ENCODE measurements at places on chromosomes 12 and 14.

DNA sequence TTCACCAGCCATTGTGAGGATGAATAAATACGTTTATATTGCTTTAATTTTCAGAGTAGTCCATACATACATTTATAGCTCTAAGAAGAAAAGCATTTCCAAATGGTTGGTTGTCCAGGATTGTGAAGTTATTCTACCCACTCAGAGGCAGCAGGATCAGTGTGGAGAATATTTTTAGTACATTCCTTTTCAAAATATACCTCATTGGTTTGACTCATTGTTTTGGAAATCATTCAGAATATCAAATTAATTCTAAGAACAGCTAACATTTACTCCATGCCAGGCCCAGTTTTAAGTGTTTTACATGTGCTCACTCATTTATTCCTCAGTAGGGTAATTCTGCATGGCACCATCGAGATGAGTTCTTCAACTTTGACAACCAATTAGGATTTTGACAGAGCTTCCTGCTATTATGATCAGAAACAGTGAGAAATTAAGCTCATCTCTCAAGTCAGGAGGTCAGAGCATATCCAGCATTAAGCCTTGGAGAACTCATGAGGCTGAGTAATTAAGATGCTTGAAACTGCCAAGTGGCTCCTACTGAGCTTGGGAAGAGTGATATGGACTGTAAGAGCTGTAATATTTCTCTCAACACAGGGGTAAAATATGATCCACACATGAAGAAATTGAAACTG lies 153.3 kb upstream of the CLEC14A start:
- no peak for DNase-seq

DNA sequence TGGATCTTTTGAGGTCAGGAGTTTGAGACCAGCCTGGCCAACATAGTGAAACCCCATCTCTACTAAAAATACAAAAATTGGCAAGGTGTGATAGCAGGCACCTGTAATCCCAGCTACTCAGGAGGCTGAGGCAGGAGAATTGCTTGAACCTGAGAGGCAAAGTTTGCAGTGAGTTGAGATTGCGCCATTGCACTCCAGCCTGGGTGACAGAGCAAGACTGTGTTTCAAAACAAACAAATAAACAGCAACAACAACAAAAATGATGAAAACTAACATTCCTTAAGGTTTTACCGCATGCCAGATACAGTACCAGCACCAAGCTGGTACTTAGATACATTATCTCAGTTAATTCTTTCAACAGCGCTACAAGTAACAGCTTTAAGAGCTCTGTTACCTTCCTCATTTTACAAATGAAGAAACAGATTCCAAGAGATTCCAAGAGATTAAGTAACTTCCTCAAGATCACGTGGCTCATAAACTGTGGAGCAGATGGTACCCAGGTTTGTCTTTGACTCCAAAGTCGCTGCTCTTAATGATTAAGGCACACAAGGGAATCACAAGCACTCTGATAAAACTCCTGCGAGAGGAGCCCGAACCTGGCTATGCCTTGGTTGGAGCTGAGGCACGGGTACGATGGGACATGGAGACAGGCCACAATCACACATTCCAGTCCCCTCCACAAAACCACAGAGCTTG lies 17.7 kb upstream of the PLEK2 start:
- DNase-seq, result no peak

GRCh38 chr12:65649126-65649525 lies 175.2 kb upstream of the HMGA2 start:
- DNase-seq, result peak; percentile 100

DNA sequence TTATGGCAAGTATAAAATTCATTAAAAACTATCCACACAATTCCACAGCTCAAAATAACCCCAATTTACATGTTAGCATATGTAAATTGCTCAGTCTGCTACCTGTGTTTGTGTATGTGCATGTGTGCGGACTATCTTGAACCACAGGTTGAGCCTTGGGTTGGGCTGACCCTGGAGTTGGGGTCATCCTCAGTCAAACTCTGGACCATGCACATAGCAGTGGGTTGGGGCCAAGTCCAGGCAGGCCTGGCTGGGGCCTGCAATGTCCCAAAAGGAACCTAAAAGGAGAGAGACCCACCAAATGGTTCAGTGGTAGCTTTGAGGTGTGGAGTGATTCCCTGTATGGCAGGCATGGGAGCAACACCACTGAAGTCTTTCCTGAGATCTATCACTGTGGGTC lies 156.1 kb downstream of the FOXN3 start:
- no peak for DNase-seq

GRCh38 chr14:59547310-59547709 lies 29.3 kb downstream of the CCDC175 start:
- DNase-seq, result no peak

- no peak for DNase-seq
These were observed 4.8 kb downstream of the TNFAIP2 start for GRCh38 chr14:103127861-103128598.

- DNase-seq, result no peak
These were observed 102.0 kb downstream of the MGST1 start for GRCh38 chr12:16449459-16449858.

GRCh38 chr14:98136012-98136789 lies 1135.8 kb downstream of the BCL11B start:
- no peak for DNase-seq

GRCh38 chr14:87387806-87388205 lies 605.2 kb downstream of the GALC start:
- DNase-seq, result no peak

DNA sequence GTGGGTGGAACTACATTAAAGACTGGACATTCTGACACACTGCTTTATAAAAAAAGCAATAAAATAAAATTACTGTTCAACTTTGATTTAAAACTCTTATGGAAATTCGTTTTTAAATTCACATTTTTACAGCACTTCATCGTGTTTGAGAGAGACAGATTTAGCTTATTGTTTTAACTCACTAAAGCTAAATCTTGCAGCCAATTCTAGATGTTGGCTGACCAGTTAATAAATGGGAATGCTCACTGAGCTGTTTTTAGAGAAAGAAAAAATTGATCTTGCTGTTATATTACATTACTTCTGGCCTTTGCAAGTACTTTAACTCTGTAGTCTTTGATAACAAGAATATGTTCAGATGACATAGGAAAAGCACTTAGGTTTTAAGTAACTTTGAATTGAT lies 157.1 kb downstream of the PLCZ1 start:
- DNase-seq, result no peak

- no peak for DNase-seq
These were observed 15.5 kb downstream of the RXYLT1 start for GRCh38 chr12:63795032-63795687.

GRCh38 chr12:27185234-27186021 lies 58.7 kb upstream of the STK38L start:
- DNase-seq, result peak; percentile 37

DNA sequence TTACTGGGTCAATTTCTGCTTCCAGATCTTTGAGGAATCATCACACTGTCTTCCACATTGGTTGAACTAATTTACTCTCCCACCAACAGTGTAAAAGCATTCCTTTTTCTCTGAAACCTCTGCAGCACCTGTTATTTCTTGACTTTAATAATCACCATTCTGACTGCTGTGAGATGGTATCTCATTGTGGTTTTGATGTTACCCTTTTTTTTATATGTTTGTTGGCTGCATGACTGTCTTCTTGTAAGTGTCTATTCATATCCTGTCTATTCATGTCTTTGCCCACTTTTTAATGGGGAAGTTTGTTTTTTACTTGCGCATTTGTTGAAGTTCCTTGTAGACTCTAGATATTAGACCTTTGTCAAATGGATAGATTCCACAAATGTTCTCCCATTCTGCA lies 324.9 kb downstream of the NAV3 start:
- DNase-seq, result peak; percentile 34

DNA sequence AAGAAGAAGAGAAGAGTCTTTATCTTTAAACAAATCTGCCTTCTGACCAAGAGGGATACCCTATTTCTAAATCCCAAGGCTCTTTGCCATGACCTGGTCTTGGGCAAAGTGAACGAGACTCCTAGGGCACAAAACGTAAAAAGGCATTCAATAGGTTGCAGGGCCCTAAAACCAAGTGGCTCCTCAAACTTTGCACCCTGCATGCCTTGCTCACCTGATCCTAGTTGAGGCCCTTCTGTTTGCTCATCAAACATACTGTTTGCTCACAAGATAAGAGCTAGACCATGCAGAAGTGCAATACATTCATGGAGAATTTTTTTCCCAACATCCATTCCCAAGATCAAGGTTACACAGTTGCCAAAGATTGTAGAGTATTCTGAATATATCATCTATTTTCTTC lies 7.9 kb upstream of the PRH1 start:
- DNase-seq, result no peak

DNA sequence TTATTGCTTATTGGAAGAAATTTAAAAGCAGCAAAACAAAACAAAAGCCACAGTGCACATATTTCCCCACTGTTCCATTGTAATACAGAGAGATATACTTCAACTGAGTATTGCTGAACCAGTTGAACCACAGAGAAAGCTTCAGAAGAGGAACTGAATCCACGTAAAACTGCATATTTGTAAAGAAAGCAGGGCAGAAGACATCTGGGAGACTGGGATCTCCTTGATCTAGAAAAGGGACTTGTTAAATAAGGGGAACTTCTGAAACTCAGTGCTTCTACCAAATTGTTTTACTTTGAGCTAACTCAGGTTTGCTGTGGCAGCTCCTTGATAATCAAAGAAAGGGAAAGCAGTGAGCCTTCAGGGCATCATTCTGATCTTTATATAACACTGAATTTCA lies 411.1 kb upstream of the MDGA2 start:
- no peak for DNase-seq

DNA sequence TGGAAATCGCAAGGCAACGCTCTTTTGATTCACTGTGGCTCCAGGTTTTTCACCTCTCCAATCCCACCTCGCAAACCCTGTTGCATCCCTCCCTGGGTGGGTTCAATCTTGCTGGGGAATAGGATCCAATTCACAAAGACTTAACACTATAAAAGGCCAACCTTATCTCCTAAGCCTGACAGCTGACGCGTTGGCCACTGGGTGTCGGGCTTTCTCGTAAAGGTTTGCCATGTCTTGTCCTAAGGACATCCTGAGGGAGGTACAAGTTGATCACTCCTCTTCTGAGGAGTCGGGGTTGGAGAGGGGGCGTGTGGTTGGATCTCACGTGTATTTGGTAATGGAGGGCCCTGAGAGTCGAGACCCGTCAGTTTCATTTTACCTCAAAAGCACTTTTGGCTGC lies 112.6 kb upstream of the FZD10 start:
- DNase-seq, result no peak

DNA sequence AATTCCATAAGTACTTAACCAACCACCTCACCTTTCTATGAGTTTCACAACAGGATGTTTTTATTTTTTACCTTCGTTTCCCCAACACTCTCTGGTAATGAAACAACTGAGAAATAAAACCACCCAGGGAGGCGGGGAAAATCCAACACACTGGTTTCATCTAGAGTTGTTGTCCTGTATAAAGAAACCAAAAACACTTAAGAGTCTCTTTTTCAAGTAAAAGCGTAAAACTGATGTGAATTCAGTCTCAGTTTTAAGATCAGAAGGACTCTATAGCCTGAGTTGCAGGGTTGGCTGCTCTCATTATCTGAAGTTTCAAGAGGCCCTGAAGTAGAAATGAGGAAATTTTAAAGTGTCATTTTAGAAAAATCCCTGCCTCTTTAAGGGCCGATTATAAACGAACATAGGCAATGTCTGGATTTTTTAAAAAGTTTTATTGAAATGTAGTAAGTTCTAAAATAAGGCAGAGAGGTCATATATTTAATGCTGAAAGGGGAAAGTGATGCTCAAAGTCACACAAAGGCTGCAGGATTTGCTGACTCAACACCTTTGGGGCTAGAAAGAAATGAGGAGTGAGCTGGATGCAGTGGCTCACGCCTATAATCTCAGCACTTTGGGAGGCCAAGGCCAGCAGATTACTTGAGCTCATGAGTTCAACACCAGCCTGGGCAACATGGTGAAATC lies 27.2 kb downstream of the HIGD1C start:
- no peak for DNase-seq

- DNase-seq, result no peak
These were observed 128.1 kb upstream of the MIS18BP1 start for GRCh38 chr14:45381091-45381490.

DNA sequence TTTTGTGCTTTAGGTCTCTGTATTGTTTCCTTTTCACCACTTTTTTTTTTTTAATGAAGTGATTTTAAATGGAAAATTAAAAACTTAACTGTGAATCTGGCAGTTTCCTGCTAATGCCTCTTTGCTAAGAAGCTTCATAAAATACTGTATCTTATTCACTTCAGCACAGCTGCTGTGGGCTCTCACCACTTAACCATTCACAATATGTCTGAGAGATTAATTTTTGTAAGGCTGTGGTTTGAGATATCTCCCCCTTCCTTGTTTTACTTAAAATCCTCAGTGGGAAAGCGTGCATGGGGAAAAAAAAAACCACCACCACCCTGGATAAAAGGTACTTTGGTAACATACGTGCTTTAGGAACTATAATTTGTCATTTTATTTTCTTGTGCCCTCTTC lies 115.9 kb downstream of the ETV6 start:
- DNase-seq, result no peak

DNA sequence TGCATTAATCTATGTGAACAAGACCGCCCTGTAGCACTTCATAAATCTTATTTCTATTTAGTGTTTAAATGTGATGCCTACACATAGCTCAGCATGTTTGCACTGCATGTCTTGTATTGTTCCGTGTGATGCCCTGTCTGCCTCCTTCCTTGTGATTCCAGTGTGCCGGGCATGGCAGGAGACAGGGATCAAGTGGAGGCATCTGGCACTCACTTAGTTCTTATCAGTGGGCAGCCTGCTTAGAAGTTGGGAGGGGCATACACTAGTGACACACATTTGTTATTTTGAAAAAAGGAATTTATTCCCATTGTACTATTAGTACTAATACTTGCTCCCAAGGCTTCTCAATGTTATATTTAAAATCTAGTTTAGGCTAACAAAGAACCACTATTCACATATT lies 176.4 kb downstream of the KCNA5 start:
- no peak for DNase-seq

GRCh38 chr12:2412305-2412643 lies 359.5 kb downstream of the CACNA1C start:
- DNase-seq, result no peak

GRCh38 chr12:23359975-23360701 lies 589.3 kb downstream of the SOX5 start:
- DNase-seq, result no peak

- DNase-seq, result no peak
These were observed 10.6 kb upstream of the ART4 start for GRCh38 chr12:14853961-14854360.

- no peak for DNase-seq
These were observed 13.2 kb downstream of the DUSP16 start for GRCh38 chr12:12549426-12549825.

DNA sequence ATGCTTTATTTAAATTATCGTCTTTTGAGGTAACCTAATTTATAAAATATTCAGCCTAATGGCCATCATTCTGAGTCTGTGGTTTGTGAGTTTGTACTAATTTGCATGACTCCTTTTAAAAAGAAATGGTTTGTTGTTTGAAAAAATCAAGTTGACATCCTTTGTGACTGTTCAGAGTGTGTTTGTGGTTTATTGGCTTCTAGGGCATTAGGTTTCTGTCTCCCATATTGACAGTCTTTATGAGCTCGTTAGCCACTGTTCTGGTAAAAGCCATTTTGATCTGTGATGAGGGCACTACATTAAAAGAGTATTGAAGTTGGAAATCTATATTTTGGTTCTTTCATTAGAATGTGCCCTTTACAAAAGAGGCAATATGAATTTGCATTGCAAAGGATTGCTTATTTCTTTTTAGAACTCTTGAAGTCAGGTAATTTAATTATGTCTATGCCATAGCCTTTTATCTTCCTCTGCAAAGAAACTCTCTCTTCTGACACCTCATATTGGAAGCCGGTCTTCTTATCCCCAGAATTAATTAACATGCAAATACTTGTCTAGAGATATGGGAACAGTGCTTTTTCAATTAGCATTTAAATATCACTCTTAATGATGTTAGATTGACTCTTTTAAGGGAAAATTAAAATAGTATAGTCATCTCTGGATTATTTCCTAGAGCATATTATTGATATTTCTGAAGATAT lies 95.0 kb downstream of the CRADD start:
- DNase-seq, result no peak

All from ELR (cell line).